ENCODE measurements at places on chromosomes 7 and 10. TPM values are rescaled to one million over a fixed set of nuclear protein-coding genes. Genes with fewer than 3 reads are reported as not detected.

DNA sequence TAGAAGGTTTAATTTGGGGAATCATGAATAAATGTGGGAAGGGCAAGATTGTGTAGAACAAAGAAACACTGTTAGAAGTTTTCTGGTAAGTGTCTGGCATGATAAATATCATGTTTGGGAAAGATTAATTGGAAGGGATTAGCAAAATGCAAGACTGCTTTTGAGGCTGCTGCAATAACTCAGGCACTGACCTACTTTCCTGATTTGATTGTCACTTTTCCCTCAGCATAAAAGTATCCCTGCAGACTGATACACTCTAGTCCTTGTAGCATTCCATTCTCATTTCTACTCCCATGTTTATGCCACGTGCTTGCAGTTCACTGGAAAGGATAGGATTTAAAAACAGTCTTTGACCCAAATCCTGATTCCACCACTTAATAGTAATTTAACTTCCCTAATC, 303.3 kb upstream of the SEMA3A start:
- no peak for DNase-seq

- no peak for DNase-seq
These were observed 100.6 kb upstream of the GLCCI1 start for GRCh38 chr7:7867846-7868571.

DNA sequence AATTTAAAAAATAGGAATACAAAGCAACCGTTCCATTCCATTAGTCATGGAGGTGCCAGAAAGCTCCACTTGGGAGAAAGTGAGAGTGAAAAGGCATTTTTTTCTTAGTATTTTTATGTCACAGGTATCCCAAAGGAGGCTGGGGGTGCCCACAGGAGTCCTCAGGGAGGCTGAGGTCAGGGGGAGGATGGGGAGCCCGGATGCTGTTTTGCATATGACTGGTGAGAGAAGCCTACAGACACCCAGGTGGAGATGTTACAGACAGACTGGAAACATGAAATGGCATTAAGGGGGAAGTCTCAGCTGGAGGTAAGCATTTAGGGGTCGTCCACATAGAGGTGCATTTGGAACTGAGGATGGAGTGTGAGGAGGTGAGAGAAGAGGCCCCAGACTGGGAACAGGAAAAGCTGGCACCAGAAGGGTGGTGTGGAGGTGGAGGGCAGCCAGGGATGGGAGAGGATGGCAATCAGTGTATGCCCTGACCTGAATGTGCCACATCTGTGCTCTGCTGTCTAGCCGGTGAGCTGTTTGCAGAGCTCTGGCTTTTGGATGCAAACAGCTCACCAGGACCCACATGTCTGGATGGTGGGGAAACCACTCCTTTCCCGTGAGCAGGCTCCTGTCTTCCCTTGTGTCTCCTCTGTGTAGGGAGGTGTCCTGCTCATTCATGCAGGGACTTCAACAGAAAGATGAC, 101.1 kb downstream of the RAMP3 start:
- DNase-seq, result peak; percentile 69

MINDY4 gene
- 8.5 TPM for total RNA-seq

NRBF2 gene
- 35.1 TPM for total RNA-seq
